ENCODE measurements at places on chromosomes 6 and 20. TPM values are rescaled to one million over a fixed set of nuclear protein-coding genes. Genes with fewer than 3 reads are reported as not detected.

The ZBTB46 gene
- total RNA-seq: 55.1 TPM

- no peaks in the 10 kb centered on the region for H3K36me3 ChIP-seq
- no peak overlapping the region for H3K27ac ChIP-seq
- DNase-seq: no peak
- H3K27me3 ChIP-seq: no peaks in the 10 kb centered on the region
These were observed 67.3 kb upstream of the DDR1 start for GRCh38 chr6:30816791-30817739.

DNA sequence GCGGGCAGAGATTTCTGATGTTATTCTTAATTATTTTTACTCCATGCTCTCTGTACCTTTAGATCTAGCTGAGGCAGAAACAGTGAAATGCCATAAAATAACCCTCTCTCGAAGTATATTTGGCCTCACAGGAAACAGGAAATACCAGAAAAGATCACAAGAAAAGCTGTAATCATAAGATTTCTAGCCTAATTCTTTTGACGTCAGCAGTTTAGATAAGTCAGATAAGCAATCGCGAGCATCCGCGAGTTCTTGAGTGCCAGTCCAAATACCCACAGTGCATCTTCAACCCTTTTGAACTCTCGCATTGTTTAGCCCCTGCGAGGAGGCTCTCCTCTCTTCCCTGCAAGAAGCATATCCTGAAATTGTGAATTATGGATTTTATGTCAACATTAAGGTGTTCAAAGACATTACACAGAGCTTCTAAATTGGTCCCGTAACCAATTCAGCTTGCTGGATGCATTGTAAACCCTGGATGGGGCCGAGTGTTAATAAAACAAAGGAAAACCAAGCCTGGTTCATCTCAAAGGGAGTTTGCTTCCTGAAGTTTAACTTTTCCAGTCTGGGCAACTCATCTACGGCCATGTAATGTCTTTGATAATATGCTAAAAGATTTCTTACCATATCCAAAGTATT lies 198.9 kb downstream of the MTFR2 start:
- H3K4me1 ChIP-seq: peaks cover 15% of the 10 kb centered on the region
- no peaks in the 10 kb centered on the region for H3K27me3 ChIP-seq
- no peak overlapping the region for H3K27ac ChIP-seq
- H3K4me3 ChIP-seq: no peak overlapping the region

- no peaks in the 10 kb centered on the region for H3K4me1 ChIP-seq
- no peaks in the 10 kb centered on the region for H3K36me3 ChIP-seq
- H3K27me3 ChIP-seq: no peaks in the 10 kb centered on the region
- DNase-seq: no peak
These were observed 831.0 kb downstream of the TFAP2A start for GRCh38 chr6:9583753-9584352.

DNA sequence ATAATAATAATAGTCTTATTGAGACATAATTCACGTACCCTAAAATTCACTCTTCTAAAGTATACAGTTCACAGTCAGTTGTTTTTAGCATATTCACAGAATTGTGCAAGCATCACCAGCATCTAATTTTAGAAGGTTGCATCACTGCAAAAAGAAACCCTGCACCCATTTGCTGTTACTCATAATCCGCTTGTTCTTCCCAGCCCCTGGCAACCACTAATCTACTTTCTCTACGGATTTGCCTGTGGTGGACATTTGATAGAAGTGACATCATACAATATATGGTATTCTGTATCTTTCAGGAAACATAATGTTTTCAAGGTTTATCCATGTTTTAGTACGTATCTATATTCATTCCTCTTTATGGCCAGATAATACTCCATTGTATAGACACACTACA lies 41.5 kb upstream of the FAM184A start:
- H3K27me3 ChIP-seq: no peaks in the 10 kb centered on the region
- H3K4me1 ChIP-seq: no peaks in the 10 kb centered on the region
- H3K36me3 ChIP-seq: no peaks in the 10 kb centered on the region
- H3K27ac ChIP-seq: no peak overlapping the region
- H3K4me3 ChIP-seq: no peak overlapping the region

GRCh38 chr6:48834706-48835105 lies 628.3 kb downstream of the MMUT start:
- H3K36me3 ChIP-seq: no peaks in the 10 kb centered on the region
- no peak overlapping the region for H3K4me3 ChIP-seq
- DNase-seq: no peak
- no peaks in the 10 kb centered on the region for H3K27me3 ChIP-seq
- no peaks in the 10 kb centered on the region for H3K4me1 ChIP-seq
- no peak overlapping the region for H3K27ac ChIP-seq

The MUC21 gene
- total RNA-seq: not detected
